ENCODE measurements at places on chromosomes 4 and X.

DNA sequence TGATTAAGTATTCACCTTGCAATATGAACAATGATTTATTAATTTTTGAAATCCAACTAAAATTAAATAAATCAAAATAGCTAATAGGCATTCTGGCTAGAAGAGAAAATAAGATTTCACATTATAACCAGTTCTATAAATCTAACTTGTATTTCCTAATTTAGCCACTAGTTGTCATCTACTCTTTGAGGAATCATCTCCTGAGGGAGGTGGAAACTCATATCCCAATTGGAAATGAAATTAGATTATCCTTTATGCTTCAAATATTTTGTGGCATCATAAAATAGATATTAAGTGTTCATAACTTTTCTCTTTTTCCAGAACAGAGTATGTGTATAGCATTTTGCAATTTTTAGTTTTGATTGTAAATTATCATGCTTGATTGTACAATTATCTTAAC lies 558.5 kb upstream of the DIAPH2 start:
- no peak for DNase-seq

DNA sequence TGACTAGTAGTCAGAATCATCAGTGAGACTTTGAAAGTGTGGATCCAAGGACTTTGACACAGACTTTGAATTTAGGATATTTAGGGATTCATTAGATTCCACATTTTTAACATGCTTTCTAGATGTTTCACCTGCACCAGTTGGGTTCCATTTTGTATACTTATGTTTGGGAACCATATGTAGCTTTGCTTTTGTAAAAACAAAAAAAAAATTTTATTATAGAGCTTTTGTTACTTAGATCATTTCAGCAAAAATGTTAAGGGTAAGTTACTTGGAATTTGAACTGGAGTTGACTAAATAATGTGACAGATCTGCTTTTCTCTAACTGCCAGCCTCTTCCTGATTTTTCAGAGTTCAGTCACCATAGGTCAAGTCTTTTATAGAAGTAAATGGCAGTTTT lies 14.6 kb downstream of the PDLIM5 start:
- no peak for DNase-seq

DNA sequence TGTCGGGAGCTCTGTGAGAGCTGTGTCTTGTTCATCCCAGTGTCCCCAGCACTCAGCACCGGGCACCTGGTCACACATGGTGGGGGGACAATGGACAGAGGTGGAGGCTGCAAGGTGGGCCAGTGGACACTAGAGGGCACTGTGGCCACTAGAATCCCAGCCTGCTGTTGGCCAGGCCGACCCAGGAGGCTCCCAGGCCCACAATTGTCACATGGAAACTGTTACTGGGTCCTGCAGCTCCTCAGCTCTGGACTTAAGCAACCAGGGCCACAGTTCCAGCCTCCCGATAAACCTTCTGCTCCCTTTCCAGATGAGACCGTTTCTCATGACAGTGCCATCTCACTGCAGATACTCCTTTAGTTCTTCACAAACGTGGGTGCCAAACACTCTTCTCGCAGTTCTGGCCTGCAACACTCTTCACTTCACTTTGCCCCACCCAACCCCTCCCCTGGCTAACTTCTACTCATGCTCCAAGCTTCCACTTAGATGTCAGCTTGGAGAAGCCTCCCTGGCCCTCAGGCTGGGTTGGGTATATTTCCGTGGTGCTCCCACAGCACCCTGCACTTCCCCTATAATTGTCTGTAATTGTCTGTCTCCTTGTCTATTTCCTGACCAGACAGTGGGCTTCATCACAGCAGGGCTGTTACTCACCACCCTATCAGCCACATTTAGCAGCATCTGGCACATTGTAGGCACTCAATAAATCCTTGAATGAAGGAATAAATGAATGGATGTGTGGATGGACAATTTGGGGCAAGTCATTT lies 3.5 kb upstream of the IQSEC2 start:
- DNase-seq: peak; percentile 50

DNA sequence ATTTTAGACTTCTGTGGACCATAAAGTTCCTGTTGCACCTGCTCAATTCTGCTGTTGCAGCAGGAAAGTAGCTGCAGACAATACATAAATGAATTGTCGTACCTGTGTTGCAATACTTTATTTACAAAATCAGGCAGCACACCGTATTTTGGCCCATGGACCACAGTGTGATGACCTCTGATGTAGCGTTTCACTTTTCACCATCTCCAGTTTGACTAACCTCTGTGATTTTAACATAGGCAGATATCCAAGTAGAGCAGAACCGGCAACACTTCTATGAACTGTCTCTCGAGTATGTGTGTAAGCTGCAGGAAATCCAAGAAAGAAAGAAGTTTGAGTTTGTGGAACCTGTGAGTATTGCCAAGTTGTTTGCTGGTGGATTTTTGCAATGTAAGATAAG lies 132.7 kb downstream of the ARHGAP10 start:
- DNase-seq: no peak

- DNase-seq: no peak
Observed at GRCh38 chrX:84335121-84335520, 147.1 kb upstream of the RPS6KA6 start.

DNA sequence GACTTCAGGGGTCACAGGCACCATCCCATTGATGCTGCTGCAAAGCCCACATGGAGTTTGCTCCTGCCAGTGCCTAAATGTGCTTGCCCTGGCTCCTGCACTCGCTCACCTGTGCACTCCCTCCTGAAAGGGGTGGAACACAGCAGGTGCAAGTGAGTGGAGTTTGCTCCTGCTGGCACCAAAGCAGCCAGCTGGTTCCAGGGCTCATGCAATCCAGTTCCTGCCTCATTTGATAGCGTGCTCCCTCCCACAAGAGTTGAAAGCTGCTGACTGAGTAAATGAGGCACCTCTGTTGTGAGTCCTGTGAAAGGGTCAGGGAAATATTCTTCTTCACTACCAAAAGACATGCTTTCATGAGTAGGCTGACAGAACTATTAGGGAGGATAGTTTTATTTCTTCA lies 30.5 kb downstream of the CXCL8 start:
- DNase-seq: peak; percentile 85

DNA sequence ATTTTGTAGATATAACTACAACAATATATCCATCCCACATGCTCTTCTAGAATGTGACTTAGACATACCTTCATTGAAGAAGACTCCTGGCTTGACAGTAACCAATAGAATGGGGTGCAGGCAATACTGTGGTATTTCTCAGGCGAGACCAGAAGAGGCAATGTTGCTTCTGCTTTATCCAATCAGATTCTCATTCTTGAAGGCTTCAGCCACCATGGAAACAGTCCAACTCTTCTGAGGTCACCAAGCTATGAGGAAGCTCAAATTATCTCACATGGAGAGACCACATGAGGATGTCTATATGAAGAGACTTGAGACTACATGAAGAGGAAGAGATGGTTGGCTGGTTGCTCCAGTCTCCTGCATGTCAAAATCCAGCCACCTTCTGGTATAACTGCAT lies 469.9 kb downstream of the PCDH10 start:
- DNase-seq: no peak

DNA sequence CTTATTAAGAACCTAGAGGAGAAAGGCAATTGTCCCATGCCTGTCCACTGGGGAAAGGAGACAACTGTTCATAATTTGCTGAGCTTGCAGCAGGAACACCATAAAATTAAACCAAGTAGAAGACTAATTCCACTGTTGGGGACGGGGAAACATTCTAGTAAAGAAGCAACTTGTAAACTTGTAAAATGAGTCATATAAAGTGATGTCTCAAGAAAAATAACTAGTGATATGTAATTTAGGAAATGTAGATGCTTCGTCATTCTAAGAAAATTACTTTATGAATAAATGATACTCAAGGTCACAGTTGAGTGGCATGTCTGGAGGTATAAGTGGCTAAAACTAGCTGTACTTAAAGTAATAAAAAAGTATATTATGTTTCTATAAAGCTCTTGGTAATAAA lies 121.2 kb upstream of the MID1 start:
- DNase-seq: no peak

DNA sequence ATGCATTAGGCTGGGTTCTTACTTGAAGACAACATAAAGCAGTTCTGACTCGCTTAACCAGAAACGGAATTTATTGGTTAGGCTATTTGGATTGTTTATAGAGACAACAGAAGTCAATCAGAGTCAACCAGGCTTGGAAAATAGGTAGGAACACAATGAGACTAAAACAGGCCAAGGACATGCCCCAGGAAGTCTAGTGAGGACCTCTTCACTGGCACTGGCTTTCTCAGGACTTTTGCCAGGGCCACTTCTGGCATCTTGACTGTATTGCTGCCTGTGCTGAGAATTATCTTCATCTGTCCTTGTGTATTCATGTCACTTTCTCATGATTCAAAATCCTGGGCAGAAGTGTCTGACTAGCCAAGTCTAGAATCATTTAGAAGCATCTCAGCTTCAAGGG lies 19.6 kb downstream of the PGAM4 start:
- DNase-seq: no peak

DNA sequence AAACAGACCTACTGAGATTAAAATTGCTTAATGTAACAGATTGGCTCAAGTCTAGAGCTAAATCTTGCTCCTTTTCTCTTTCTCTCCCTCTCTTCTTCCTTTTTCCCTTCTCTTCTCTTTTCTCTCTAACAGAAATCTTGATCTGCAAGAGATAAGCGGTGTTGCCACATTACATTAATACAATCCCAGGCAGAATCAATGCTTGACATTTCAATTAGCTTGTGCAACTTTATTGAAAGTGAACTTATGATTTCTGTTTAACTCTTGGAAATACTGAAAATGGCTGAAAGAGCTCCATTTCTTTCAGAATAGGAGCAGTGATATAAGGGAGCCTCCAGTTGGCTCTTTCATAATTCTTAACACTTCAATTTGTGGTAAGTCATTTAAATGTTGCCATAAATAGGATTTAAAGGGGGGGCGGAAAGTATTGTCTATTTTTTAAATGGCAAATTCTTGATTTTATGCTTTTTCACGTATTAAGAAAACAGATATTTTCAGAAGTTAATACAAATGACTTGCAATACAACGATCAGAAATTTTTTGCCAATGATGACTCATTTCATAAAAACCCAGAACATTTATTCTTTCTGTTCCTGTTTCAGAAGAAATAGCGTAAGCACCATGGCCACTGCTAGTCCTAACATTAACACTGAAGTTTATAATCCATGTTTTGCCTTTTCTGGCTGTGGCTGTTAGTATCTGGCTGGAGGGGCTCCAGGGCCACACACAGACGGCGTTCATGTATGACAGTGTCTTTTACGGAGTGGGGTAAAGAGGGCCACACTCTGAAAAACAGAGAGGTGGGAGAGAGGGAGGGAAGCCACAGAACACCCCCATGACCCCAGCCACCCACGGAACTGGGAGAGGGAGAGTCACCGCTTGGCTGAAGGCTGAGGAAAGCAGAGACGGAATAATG lies 115.7 kb upstream of the FAT1 start:
- no peak for DNase-seq

DNA sequence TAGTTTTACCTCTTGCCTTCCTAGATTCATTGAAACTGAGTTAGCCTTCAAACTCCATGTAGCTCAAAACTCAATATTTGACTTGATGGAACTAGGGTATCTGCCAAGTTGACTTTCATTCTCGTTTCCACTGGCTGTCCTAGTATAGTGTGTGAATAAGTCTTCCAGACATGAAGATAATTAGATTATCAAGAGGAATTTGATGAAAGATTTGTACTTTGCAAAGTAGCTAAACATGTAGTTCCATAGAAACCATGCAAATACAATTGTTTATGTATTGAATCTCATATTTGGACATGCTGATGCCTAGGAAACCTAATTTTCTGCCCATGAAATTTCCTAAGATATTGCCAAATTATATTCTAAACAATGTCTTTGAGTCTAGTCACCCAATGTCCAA lies 297.5 kb downstream of the ARHGAP24 start:
- no peak for DNase-seq

GRCh38 chr4:80225595-80225994 lies 28.3 kb downstream of the PRDM8 start:
- DNase-seq: no peak

GRCh38 chr4:187469627-187470026 lies 525.9 kb upstream of the ZFP42 start:
- no peak for DNase-seq

DNA sequence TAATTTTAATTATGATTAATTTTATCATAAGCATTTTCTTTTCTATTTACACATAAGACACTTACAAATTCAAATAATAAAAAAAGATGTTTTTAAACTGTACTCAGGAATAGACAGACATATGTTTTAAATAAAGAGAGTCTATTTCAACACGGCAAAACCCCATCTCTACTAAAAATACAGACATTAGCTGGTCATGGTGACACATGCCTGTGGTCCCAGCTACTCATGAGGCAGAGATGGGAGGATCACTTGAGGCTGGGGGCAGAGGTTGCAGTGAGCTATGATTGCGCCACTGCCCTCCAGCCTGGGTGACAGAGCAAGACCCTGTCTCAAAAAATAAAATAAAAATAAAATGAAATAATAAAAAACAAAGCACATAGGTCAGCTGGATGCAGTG lies 14.8 kb downstream of the FAM9B start:
- DNase-seq: no peak

DNA sequence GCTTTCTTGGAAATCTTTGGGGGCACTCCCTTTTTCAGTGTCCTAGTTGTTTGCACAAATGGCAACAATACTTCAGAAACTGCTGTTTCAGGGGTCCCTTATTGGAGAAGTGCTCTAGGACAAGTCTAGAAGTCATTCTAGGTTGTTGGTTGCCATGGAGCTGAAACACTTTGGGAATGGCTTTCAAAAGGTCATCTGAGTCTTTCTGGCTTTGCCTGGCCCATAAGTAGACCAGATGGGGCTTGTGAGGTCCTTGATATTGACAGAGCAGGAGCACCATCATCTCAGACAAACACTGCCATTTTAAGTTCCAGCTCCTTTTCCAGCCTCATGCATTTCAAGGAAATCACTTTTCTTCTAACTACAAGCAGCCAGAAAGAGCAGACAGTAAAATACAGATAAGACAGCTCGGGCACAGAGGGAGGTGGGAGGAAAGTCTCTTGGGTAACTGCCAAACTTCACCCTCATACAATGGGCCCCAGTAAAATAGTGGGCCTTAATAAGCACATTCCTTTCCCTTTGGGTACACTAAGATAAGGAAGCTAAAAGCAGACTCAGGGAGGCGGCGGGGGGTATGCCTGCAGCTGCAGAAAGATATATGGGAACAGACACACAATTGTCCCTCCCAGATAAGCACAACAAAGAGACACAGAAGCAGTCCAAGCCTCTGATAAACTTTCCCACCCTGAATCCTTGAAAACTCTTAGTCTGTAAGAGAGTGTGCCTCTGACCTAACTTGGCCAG lies 8.5 kb upstream of the NXF3 start:
- no peak for DNase-seq

GRCh38 chr4:145887241-145887991 lies 51.2 kb downstream of the ZNF827 start:
- no peak for DNase-seq

- DNase-seq: no peak
Observed at GRCh38 chr4:38681281-38681991, 17.4 kb downstream of the KLF3 start.

GRCh38 chrX:17397074-17397473 lies 22.1 kb downstream of the NHS start:
- no peak for DNase-seq

GRCh38 chrX:136016881-136017280 lies 31.6 kb downstream of the SLC9A6 start:
- DNase-seq: no peak

GRCh38 chr4:155510771-155511170 lies 134.0 kb upstream of the MAP9 start:
- no peak for DNase-seq
